ENCODE measurements at places on chromosomes 6 and 20.

- no peak for ATAC-seq
These were observed 10.8 kb downstream of the UFL1 start for GRCh38 chr6:96532399-96532798.

- peak; percentile 33 for ATAC-seq
These were observed 55.7 kb downstream of the RALY start for GRCh38 chr20:34049389-34049788.

DNA sequence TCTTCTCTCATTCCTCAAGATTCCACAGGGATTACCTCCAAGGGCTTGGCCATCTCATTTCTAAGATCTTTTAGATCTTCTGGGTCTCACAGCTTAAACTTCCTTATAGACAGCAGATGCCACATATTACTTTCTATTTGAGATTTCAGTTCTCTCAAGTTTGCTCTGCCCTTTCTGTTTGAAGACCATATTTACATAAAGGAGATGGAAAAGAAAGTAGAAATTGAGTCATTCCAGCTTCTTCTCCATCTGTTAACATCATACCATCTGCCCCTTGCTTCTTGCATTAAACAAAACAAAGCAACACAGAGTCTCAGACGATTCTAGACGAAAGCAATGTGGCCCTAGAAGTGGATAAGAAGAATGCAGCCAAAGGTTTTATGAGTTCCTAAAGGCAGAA lies 203.4 kb downstream of the TTLL2 start:
- no peak for ATAC-seq

- no peak for ATAC-seq
These were observed 35.4 kb upstream of the HMGN3 start for GRCh38 chr6:79269877-79270276.

- no peak for ATAC-seq
These were observed 3.8 kb upstream of the E2F1 start for GRCh38 chr20:33689973-33690372.

DNA sequence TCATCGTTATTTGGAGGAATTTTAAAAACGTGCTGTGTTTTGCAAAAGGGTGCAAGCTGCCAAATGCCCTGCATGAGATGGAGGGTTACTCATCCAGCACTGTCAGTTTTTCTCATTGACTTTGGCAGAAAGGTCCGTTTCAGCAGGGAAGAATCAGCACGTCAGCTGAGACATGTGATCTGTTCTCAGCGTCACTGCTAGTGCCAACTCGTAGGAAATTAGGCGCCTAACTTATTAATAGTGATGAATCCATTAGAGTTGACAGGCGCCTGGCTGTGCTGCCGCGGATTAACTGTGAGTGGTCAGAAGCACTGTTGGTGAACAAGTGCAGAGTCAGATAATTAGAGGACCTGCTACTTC lies 175.5 kb upstream of the FOXQ1 start:
- no peak for ATAC-seq

DNA sequence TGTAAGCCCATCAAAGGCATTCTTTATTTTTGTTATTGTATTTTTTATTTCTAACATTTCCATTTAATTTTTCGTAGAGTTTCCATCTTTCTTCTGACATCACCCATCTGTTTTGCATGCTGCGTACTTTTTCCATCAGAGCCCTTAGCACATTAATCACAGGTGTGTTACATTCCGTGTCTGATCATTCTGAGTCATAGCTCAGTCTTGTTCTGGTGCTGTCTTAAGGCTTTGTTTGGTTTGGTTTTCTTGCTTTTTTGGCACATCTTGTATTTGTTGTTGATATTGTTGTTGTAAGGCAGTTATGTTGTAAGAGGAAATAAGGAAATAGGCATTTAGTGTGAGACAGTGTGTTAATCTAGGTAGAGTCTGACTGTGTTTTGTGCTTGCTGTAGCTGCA lies 214.6 kb upstream of the CDH4 start:
- ATAC-seq = no peak

- no peak for ATAC-seq
These were observed 139.3 kb upstream of the SNX9 start for GRCh38 chr6:157683707-157684106.

GRCh38 chr6:32087574-32088486 lies 21.3 kb downstream of the TNXB start:
- peak; percentile 81 for ATAC-seq

- no peak for ATAC-seq
These were observed 6.2 kb downstream of the SAPCD1 start for GRCh38 chr6:31768363-31769257.

- ATAC-seq = no peak
These were observed 1.5 kb downstream of the COL12A1 start for GRCh38 chr6:75204217-75204958.

- ATAC-seq = no peak
These were observed 60.7 kb upstream of the RNF24 start for GRCh38 chr20:4076033-4076432.

GRCh38 chr6:79028641-79029314 lies 49.3 kb downstream of the PHIP start:
- no peak for ATAC-seq

- ATAC-seq = no peak
These were observed 49.1 kb downstream of the DAAM2 start for GRCh38 chr6:39841291-39841690.

- no peak for ATAC-seq
These were observed 136.7 kb downstream of the MMUT start for GRCh38 chr6:49326347-49326746.

- peak; percentile 44 for ATAC-seq
These were observed 6.1 kb upstream of the ALDH8A1 start for GRCh38 chr6:134956032-134956431.

DNA sequence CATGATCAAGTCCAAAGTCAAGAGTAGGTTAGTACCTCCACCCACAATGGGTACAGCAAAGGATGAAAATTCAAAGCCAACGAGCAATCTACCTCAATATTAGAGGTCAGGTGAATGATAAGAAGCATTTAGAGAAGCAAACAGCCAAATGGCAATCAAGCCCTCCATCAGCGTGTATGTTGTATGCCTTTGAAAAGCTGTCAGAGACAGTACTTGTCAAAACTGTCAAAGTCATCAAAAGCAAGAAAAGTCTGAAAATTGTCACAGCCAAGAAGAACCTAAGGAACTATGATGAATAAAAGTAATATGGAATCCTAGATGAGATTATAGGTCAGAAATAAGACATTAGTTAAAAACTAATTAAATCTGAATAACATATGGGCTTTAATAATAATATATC lies 99.3 kb downstream of the PCSK2 start:
- ATAC-seq = no peak

All from activated CD4-positive, CD25-positive, alpha-beta regulatory T cell treated with anti-CD3 and anti-CD28 coated beads, Interleukin-2, amount 50 U/mL, for 24 hours (primary cell).